ENCODE measurements at places on chromosomes 7 and 10.

DNA sequence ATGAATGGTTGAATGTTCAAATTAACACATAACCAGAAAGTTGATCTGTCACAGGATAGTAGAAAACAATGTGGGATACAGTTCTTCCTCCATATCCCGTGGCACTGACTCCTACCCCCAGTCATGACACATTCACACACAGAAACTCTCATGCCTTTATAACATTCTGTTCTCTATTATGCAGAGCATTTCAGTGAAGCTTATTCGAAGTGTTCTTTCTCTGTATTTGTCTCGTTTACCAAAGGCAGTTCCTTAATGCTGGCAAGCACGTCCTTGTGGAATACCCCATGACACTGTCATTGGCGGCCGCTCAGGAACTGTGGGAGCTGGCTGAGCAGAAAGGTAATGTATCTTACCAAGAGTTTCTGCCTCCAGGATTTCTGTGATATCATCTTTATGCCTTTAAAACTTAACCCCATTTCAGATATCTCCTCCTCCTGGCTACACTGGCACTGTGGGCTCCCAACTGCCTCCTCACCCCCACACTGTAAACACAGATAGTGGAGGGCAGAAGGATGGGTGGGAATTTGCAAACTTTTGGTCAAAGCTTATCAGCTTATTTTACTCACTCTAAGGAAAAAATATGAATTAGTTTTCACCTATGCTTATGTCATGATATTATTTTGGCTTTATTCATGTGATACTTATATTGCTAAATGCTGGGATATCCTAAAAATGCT, 34.1 kb downstream of the BLVRA start:
- no peak for DNase-seq

DNA sequence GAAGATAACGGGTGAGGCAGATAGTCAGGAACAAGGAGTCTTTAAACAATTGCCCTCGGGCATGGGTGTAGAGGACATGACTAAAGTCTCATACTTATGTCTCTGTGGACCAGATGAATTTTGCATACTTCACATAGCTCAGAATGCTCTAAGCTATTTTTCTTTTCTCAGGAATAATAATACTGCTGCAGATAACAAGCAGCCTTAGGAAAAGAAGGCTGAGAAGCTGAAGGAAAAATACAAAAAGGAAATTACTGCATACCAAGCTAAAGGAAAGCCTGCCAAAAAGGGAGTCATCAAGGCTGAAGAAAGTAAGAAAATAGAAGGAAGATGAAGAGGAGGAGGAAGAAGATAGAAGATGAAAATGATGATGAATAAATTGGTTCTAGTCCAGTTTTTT, 13.4 kb upstream of the ERCC6 start:
- peak; percentile 93 for DNase-seq

DNA sequence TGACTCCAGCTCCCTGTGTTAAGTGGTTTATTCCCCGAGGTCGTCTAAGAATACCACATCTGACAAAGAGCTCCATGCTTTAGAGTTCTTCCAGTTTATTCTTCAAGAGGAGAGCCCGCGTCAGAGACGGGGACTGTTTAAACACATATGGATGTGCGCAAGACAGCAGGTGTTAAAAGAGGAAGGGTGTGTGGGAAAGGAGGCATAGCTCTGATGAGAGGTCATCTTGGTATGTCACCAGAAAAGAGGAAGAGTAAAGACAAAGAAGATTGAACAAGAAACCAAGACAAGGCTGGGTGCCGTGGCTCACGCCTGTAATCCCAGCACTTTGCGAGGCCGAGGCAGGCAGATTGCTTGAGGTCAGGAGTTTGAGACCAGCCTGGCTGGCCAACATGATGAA, 258.7 kb downstream of the CCDC3 start:
- no peak for DNase-seq

DNA sequence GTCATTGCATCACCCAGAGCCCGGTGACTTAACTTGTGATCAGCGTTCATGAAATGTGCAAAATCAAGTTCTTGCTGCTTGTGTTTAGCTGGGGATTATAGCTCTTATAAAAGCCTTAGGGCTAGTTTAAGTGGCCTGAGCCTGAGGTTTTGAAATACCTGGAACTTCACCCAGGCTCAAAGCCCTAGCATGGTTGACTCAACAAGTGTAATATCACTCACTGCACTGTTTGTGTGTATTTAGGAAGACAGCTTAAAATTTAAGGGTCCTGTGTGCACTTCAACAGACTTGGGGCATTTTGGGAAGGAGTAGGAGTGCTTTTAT, 489.5 kb downstream of the GATA3 start:
- no peak for DNase-seq

DNA sequence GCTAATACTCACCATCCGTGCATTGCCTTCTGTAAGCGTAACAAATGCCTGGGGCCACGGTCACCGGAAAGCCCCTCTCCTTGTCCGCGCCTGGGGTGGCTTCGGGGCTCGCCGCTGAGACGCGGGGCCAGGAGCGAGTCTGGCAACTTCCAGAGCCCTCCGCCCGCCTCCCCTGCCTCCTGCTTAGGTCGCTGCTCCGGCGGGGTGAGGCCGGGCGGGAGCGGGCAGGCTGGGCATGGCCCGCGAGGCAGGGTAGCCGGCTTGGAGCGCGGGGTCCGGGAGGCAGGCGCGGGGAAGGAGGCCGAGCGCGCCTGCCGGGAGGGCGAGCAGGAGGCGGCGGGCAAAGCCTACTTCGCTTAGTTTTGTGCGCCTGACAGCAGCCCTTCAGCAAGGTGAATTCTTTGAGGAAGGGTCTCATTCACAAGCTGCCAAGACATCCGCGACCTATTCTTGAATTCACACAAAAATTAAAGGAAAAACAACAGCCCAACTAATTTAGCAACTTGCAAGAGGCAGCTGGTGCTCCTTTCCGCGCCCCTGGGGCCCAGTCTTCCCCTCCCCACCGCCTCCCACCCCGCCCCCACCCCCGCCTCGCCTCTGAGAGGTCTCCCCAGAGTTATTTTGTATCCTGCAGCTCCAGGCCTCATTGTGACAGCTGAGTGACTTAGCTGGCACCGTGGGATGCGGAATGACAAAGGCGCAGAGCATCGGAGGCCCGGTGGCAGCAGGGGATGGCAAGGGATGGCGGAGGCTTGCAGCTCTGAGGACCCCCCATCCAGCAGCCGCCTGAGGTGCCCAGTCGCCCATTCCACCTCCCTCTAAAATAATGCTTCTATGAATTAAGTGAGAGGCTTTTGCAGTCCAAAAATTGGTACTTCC, 12.8 kb upstream of the KAT6B start:
- DNase-seq: no peak

DNA sequence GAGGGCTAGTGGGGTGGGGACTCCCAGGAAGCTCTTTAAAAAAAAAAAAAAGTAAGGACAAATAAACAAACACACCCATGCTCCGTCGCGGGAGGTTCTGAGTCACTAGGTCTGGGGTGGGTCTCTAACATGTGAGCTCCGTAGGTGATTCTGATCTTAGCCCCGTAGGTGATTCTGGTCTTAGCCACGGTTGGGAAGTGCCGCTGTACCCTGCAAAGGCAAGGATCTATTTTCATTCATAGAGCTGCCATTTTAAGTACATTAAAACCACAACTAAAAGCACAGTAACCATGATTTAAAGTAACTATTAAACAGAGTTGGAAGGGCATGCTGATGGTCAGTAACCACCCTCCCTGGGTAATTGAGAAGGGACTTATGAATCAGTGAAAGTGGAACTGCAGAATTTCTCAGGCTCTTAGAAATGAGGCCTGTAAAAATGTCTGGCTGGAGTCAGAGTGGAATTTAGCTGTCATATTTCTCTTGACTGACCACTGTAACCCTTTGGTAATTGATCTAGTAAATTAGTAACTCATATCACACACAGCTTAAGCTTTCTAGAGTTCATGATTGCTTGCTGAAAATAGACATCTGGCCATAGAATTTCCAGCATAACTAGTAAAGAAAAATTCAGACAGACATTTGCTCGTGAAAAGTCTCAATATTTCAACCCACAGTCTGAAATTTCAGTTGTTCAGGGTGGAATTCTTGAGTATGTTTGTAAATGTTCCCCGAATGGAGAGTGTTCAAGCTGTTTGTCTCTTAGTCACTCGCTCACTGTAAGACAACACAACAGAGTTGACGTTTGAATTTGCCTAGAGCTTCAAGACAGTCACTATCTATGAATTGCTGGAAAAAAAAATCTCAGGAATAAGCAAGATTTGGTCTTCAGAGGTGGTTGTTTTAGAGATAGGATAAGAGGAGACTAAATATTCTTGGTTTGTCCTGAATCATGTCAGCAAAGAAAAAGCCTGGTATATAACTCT, 34.2 kb upstream of the TCF7L2 start:
- DNase-seq: no peak

DNA sequence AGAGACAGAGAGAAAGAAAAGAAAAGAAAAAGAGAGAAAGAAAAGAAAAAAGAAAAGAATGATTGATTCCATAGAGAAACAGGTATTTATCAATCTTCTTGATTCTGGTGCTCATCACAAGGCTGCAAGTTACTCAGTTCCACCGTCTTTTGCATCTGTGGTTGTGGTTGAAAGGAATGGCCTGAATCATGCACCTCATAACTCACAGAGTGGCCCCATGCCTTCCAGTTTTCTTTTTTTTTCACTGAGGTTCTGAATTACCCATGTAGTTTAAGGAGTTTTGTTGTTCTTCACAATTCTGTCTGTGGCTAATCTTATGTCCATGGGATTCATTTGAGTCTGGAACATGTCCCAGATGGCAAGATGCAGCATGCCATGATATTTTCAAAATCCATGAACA, 156.0 kb downstream of the ZNF33B start:
- DNase-seq: no peak

GRCh38 chr10:3777981-3778691, 6.9 kb downstream of the KLF6 start:
- DNase-seq: peak; percentile 43

GRCh38 chr10:1272079-1272776, 216.0 kb downstream of the WDR37 start:
- DNase-seq: no peak

GRCh38 chr10:31062856-31063255, 31.2 kb upstream of the ZNF438 start:
- DNase-seq: peak; percentile 37

- DNase-seq: no peak
Measured at GRCh38 chr10:63143987-63144386, 10.9 kb downstream of the NRBF2 start.

- no peak for DNase-seq
Measured at GRCh38 chr10:118812393-118812740, 57.6 kb upstream of the CACUL1 start.

DNA sequence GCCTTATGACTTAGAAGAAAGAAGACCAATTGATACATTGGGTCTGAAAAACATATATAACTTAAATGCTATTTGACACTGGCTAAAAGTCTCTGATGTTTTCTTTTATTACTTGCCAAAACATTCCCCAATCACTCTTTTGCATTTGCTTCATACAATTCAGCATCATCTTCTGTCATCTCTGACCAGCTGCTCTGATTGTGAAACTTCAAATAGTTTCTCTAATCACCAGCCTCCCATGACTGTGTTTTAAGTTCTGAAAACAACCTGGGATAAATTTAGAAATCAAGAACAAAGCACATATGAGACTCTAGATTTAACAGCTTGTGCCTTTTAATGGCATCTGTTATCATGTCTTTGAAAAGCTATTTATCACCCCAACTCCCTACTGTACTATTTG, 208.4 kb upstream of the KCND2 start:
- peak; percentile 85 for DNase-seq

DNA sequence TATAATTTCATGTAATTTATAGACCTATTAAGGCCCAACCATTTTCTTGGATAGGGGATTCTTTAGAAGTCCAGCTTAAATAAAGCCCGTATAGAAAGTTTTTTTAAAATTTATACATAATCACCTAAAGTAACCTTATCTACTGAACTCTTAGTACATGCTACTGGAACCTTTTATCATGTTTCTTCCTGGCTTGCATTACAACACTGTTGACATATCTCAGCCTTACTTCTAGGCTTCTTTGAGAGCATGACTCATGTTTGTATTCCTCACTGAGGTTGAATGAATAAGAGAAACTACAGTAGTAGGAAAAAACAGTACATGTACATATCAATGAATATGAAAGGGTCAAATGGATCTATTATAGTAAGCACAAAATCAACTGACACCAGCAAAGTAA, 8.2 kb upstream of the MAGI2 start:
- peak; percentile 63 for DNase-seq

DNA sequence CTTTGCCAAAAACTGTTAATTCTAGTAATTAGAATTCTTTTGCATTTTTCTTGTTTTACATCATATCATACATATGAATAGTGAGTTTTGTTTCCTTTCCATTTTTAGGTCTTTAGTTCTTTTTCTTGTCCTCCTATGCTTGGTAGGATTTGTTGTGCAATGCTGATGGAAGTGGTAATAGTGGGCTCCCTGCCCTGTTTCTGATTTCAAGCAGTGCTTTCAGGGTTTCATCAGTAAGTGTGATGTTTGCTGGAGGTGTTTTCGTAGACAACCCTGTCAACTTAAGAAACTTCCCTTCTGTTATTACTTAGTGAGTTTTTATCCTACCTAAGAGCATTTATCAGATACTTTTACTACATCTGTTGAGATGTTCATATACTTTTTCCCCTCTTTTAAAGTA, 50.5 kb downstream of the CSGALNACT2 start:
- peak; percentile 60 for DNase-seq

GRCh38 chr10:104254493-104255310, at the start of gene GSTO1:
Gene GSTO1, plus strand, starts transcription at chr10:104254892. Its CDS starts 37 bp downstream, at chr10:104254929.
- peak; percentile 82 for DNase-seq

DNA sequence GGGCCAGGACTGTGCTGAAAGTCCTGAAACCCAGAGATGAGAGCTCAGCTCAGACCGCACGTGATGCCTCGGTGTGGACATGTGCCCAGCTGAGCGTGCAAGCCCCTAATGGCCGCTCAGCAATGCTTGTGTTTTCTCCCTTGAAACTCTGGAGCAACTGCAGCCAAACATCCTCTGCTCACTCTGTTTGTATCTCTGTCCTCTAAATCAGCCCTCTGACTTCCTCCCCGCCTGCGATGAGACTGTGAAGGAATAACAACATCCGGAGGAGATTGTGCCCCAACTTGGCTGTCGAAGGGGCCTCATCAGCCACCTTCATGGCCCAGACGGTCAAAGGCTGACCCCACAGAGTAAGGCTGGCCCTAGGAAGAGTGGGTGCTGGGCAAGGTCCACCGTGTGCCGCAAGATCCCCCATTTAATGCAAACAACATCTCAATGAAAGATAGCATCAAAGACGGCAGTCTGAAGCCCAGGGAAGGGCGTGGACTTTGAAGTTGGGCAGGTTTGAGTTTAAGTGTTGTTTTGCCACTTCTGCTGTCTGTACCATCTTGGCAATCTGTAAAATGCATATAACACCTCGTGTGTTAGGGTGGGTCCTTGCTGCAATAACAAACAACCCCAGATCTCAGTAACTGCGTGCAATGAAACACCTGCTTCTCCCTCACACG, 39.9 kb downstream of the CALML3 start:
- no peak for DNase-seq

- DNase-seq: no peak
Measured at GRCh38 chr7:54145716-54146115, 396.5 kb upstream of the VSTM2A start.

DNA sequence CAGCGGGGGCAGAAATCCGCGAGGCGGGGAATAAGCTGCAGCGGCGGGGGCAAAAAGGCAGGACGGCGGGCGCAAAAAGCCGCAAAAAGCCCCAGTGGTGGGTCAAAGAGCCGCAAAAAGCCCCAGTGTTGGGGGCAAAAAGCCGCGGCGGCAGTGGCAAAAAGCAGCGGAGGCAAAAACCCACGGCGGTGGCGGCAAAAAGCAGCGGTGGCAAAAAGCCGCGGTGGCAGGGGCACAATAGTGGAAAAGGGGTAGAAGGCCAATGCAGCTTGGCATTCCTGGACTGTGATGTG, 525.3 kb downstream of the ZNF33B start:
- no peak for DNase-seq

GRCh38 chr7:69967689-69968450, 369.6 kb downstream of the AUTS2 start:
- peak; percentile 3 for DNase-seq

All from fibroblast of pulmonary artery (primary cell).